ENCODE measurements at places on chromosomes 11 and 22.

GRCh38 chr11:16606784-16607674, 131.4 kb upstream of the C11orf58 start:
- no peaks in the 10 kb centered on the region for H3K36me3 ChIP-seq
- H3K27ac ChIP-seq, result peak overlapping the region; percentile 93
- peak; percentile 76 for DNase-seq
- H3K27me3 ChIP-seq, result peaks cover 8% of the 10 kb centered on the region
- peaks cover 39% of the 10 kb centered on the region for H3K4me1 ChIP-seq
- H3K4me3 ChIP-seq, result no peak overlapping the region

DNA sequence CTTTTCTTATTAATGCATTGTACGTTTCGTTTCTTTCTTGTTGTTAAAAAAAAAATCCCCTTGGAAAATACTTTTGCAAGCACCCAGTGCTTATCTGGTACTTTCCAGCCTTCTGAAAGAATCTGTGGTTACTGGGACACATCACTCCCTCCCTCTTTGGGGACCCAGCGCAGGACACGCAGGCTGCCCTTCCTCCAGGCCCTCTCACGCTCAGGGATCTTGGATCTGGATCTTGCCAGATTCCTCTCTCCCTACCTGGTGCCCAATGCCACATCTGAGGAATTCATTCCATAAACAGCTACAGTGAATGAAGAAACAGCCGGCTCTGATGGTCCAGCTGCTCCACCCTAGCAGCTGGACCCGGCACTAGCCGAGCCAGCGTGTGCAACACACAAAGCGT, 55.7 kb downstream of the PHF21B start:
- H3K4me1 ChIP-seq, result peaks cover 6% of the 10 kb centered on the region
- H3K36me3 ChIP-seq, result no peaks in the 10 kb centered on the region
- peaks cover 37% of the 10 kb centered on the region for H3K27me3 ChIP-seq
- H3K27ac ChIP-seq, result no peak overlapping the region
- DNase-seq, result no peak

DNA sequence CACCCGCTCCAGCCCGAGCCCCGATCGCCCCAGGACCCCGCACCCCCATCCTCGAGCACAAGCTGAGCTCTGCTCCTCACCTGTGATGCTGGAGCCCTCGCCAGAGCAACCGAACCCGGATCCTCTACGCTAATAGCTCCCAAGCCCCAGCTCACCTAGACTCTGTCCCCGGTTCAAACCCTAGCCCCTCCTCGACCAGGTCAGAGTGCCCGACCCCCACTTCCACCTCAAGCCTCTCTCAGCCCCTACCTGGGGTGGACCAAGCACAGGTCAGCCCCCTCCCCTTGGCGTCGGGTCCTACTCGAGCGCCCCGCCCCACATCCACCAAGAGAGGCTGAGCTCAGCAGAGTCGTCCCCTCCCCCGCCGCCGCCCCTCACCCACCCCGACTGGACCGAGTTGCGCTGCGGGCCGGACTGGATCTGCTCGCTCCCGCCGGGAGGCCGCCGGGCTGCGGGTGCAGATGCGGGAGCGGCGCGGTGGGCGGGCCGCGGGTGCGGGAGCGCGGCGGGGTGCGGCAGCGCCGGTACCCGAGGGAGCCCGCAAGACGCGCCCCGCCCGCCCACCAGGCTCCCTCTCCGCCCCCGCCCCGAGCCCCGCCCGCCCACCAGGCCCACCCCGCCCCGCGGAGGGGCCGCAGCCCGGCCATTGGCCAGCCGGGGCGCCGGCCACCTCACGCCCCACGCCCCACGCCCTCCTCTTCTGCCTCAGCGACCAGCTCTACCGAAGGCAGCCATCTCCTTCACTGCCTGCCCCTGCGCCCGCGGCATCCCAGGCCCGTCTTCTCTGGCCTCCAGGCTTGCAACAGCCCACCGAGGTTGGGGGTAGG, 577 bp upstream of the DKK3 start:
- H3K27ac ChIP-seq, result no peak overlapping the region
- peaks cover 45% of the 10 kb centered on the region for H3K27me3 ChIP-seq
- peak; percentile 54 for DNase-seq
- H3K4me3 ChIP-seq, result peak overlapping the region; percentile 86

GRCh38 chr11:70105755-70106571, 27.8 kb downstream of the ANO1 start:
- H3K27ac ChIP-seq, result peak overlapping the region; percentile 21
- H3K36me3 ChIP-seq, result no peaks in the 10 kb centered on the region
- no peak overlapping the region for H3K4me3 ChIP-seq
- DNase-seq, result no peak
- peaks cover 32% of the 10 kb centered on the region for H3K4me1 ChIP-seq
- peaks cover 2% of the 10 kb centered on the region for H3K27me3 ChIP-seq

GRCh38 chr22:50044485-50045118, 13.5 kb downstream of the TTLL8 start:
- no peak for DNase-seq
- no peaks in the 10 kb centered on the region for H3K4me1 ChIP-seq
- no peaks in the 10 kb centered on the region for H3K36me3 ChIP-seq
- H3K27ac ChIP-seq, result no peak overlapping the region
- H3K27me3 ChIP-seq, result peaks cover 4% of the 10 kb centered on the region

- no peaks in the 10 kb centered on the region for H3K27me3 ChIP-seq
- no peak for DNase-seq
- no peak overlapping the region for H3K27ac ChIP-seq
- no peak overlapping the region for H3K4me3 ChIP-seq
Observed at GRCh38 chr11:24934733-24935439, 438.0 kb downstream of the LUZP2 start.

- H3K27ac ChIP-seq, result peak overlapping the region; percentile 91
- H3K27me3 ChIP-seq, result no peaks in the 10 kb centered on the region
- DNase-seq, result no peak
- H3K4me3 ChIP-seq, result peak overlapping the region; percentile 2
- H3K36me3 ChIP-seq, result no peaks in the 10 kb centered on the region
Observed at GRCh38 chr11:32312865-32313403, 122.4 kb downstream of the WT1 start.

DNA sequence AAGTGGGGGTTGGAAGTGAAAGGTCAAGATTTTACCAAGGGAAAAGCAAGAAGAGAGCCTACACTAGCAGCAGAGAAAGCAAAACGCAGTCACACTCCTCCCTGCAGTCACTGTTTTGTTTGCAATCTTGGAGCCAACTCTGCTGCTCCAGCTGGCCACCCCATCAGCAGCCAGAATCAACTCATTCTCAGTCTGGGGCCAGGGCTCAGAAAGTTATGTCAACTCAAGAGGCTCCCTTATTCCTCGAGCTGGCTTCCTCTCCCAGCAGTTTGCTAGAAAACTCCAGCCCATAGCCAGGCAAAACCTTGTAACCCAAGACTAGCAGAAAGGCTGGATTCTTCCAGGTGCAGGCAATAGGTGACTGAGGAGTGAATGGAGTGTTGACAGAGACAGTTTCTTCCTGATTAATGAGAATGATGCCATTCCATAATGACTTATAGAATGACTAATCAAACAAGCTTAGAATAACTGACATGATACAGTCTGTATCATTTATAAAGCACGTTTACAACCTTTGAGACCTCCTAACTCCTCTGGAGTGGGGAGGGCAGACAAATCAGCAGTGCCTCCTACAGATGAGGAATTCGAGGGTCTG, 53.4 kb downstream of the P4HA3 start:
- peaks cover 16% of the 10 kb centered on the region for H3K36me3 ChIP-seq
- peaks cover 20% of the 10 kb centered on the region for H3K4me1 ChIP-seq
- no peak for DNase-seq

GRCh38 chr11:60763692-60764369, 7.2 kb downstream of the MS4A15 start:
- DNase-seq, result no peak
- H3K36me3 ChIP-seq, result no peaks in the 10 kb centered on the region
- no peak overlapping the region for H3K4me3 ChIP-seq

DNA sequence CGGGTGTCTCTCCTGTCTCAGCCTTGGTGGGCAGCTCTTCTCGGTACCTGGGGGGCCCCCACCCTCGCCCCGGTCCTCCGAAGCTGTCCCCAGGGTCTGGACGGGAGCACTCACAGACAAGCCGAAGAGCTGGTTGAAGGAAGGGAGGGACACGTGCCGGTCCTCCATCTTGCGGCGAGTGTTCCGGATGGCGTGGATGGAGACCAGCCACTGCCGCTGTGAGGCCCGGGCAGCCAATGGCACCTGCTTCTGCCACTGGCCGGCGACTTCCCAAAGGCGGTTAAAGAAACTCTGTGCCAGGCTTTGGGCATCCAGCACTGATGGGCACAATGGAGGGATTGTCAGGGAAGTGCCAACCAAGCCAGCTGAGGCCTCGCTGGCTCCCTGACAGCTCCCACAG, 18.7 kb downstream of the PPM1F start:
- H3K36me3 ChIP-seq, result peaks cover 27% of the 10 kb centered on the region
- peaks cover 13% of the 10 kb centered on the region for H3K4me1 ChIP-seq
- H3K27ac ChIP-seq, result no peak overlapping the region
- no peak overlapping the region for H3K4me3 ChIP-seq

DNA sequence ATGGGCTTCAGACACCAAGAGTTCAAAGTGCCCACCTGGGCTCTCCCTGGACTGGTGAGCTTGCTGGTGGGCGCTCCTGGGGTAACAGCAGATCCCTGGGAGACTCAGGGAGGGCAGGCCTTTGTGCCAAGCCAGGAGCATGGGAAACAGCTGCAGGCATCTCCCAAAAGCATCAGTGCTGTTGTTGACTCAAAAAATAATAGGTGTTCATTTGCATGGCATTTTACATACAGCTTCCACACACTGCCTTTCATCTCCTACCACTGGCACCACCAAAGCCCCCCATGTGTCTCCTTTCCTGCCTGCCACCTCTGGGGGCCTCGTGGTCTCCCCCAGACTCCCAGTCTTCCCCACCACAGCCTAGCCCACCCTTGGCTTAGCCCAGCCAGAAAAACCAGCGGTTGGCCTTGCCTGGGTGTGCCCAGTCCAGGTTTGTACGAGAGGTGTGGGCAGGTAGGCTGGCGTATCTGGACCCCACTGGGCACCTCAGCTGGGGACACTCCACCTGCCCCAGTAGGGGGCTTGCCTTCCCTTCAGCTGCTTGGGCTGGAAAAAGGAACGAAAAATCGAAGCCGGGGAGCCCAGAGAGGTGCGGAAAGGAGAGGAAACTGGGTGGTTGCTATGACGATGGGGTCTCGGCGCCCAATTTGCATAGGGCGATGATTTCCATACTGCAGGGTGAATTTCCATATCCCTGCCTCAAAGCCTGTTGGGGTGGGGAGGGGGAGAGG, 15.0 kb downstream of the POU2F3 start:
- H3K4me1 ChIP-seq, result peaks cover 12% of the 10 kb centered on the region
- DNase-seq, result no peak
- H3K27me3 ChIP-seq, result peaks cover 72% of the 10 kb centered on the region
- H3K4me3 ChIP-seq, result peak overlapping the region; percentile 32
- no peak overlapping the region for H3K27ac ChIP-seq

DNA sequence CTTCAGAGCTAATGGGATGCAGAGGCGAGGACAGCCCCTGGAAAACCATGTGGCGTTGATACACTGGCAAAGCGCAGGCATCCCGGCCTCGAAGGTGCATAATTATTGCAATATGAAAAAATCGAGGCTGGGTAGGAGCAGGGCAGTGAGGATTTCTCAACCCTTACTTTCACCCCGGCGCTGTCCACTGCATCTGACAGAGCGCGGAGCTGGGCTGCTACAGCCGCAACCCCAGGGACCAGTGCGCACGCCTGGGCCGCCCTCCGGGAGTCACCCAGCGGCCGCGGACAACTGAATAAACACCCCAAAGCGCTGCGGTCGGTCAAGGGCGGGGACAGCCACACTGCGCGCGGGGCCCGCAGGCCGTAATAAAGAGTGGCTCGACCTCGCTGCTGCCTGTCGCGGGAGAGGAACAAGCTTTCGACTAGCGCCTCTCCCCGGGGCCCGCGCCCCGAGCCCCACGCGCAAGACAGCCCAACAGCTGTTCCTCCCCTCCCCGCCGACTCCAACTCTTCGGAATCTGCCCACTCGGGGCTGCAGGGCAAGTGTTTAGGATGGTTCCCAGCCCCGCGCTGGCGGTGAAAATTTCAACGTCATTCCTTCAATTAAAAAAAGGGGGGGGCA, 3.6 kb upstream of the WT1 start:
- DNase-seq, result no peak
- peaks cover 19% of the 10 kb centered on the region for H3K36me3 ChIP-seq
- H3K4me3 ChIP-seq, result peak overlapping the region; percentile 89
- H3K4me1 ChIP-seq, result peaks cover 62% of the 10 kb centered on the region
- H3K27me3 ChIP-seq, result peaks cover 85% of the 10 kb centered on the region
- peak overlapping the region; percentile 99 for H3K27ac ChIP-seq

GRCh38 chr11:65646958-65647701, 9.2 kb downstream of the SIPA1 start:
- H3K36me3 ChIP-seq, result peaks cover 5% of the 10 kb centered on the region
- no peak for DNase-seq
- H3K4me3 ChIP-seq, result peak overlapping the region; percentile 42
- H3K27me3 ChIP-seq, result peaks cover 1% of the 10 kb centered on the region
- H3K4me1 ChIP-seq, result peaks cover 50% of the 10 kb centered on the region
- H3K27ac ChIP-seq, result no peak overlapping the region

GRCh38 chr11:46003572-46003971, 81.1 kb downstream of the LARGE2 start:
- no peak overlapping the region for H3K4me3 ChIP-seq
- no peaks in the 10 kb centered on the region for H3K27me3 ChIP-seq
- no peak overlapping the region for H3K27ac ChIP-seq
- DNase-seq, result no peak
- H3K36me3 ChIP-seq, result peaks cover 1% of the 10 kb centered on the region

GRCh38 chr11:12692229-12693075, 18.2 kb downstream of the TEAD1 start:
- peaks cover 97% of the 10 kb centered on the region for H3K4me1 ChIP-seq
- no peak for DNase-seq
- H3K4me3 ChIP-seq, result peak overlapping the region; percentile 23
- H3K36me3 ChIP-seq, result no peaks in the 10 kb centered on the region

DNA sequence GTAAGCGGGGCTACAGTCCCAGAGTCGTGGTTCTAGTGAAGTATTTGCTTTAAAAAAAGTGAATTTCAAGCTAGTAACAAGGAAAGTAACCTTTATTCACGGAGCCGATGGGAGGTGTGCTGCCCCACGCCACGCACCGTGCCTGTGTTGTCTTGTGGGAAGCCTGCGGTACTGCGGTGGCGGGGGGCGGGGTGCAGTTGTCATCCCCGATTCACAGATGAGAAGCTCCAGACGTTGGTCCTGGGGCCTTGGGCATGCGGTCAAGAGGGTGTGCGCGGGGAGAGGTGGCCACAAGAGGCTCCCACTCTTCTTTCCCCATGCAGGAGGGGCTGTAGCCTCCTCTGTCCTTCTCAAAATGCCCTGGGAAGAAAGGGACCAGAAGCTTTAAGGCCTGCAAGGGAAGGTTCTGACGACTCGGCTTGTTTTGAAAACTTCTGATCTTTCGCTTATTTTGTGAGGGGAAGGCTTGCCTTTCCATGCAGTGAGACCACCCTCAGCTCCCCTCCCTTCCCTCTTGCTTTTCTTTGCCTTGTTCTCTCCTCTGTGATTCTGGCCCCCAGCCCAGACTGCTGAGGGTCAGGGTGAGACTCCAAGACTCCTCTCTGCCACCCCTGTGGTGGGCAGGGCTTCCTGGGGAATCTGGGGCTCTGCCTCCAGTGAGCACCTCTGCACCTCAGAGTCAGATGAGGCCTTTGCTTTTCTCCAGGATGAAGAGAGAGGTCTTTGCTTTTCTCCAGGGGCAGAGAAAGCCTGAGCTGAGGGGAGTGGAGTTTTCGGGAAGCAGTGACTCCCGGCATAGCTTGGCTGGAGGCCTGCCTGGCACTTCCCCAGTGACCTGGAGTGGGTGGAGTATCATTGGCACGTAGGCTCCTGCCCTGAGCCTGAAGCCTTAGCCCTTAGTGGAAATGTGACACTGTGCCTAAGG, 6.2 kb downstream of the GLB1L3 start:
- H3K36me3 ChIP-seq, result no peaks in the 10 kb centered on the region
- no peaks in the 10 kb centered on the region for H3K4me1 ChIP-seq
- no peak overlapping the region for H3K27ac ChIP-seq
- no peak overlapping the region for H3K4me3 ChIP-seq
- DNase-seq, result no peak

GRCh38 chr11:47854667-47855066, 6.5 kb upstream of the NUP160 start:
- no peak overlapping the region for H3K4me3 ChIP-seq
- no peaks in the 10 kb centered on the region for H3K36me3 ChIP-seq
- H3K27me3 ChIP-seq, result no peaks in the 10 kb centered on the region
- no peak for DNase-seq
- peaks cover 7% of the 10 kb centered on the region for H3K4me1 ChIP-seq
- no peak overlapping the region for H3K27ac ChIP-seq
